ENCODE measurements at places on chromosomes 16 and 17. TPM values are rescaled to one million over a fixed set of nuclear protein-coding genes. Genes with fewer than 3 reads are reported as not detected.

Gene YBX2
- not detected for total RNA-seq

Gene PIPOX
- total RNA-seq: not detected

Gene KANSL1
- total RNA-seq: 17.5 TPM

Gene SLC6A2
- not detected for total RNA-seq

Gene CORO1A
- total RNA-seq: 7.7 TPM

Gene SLC5A10
- total RNA-seq: not detected

Gene EFCAB5
- total RNA-seq: not detected

Gene SYT17
- 0.84 TPM for total RNA-seq

Gene SEZ6
- not detected for total RNA-seq

Gene OR1A1
- not detected for total RNA-seq

Gene TUBB3
- total RNA-seq: 767 TPM

Gene TNFRSF12A
- total RNA-seq: 378 TPM

Gene KRTAP4-5
- total RNA-seq: not detected

Gene CCL1
- total RNA-seq: not detected

Gene PRSS27
- total RNA-seq: 0.74 TPM

Gene HEATR9
- total RNA-seq: not detected

Gene RHBDL3
- total RNA-seq: not detected

Gene ITGAX
- total RNA-seq: under 0.01 TPM

Gene DHX8
- 26.9 TPM for total RNA-seq

All from bronchus fibroblast of lung (primary cell).